ENCODE measurements at places on chromosomes 11 and 22.
A peak's percentile ranks its signal among the peaks of the same experiment; 100 is the strongest.

DNA sequence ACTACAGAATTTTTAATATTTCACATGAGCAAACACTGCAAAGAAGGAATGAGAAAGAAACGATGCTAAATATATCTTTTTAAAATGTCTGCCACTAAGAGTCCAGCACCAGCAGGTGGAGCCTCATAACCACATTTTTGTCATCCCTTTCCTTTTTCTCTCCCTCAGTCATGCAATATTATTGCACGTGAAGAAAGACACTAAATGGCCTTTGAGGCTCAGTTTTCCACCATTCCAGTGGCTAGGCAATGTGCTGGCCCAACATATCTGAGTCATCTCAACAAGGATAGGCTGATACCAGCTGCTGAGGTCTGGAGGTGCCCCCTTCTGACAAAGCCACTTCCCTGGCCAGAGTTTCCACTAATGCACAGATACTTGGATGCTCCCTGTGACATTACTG is 1.8 kb downstream of the ALKBH8 start:
- DNase-seq = peak; percentile 71

- DNase-seq = no peak
Observed at GRCh38 chr22:27433585-27434190, 367.9 kb downstream of the MN1 start.

DNA sequence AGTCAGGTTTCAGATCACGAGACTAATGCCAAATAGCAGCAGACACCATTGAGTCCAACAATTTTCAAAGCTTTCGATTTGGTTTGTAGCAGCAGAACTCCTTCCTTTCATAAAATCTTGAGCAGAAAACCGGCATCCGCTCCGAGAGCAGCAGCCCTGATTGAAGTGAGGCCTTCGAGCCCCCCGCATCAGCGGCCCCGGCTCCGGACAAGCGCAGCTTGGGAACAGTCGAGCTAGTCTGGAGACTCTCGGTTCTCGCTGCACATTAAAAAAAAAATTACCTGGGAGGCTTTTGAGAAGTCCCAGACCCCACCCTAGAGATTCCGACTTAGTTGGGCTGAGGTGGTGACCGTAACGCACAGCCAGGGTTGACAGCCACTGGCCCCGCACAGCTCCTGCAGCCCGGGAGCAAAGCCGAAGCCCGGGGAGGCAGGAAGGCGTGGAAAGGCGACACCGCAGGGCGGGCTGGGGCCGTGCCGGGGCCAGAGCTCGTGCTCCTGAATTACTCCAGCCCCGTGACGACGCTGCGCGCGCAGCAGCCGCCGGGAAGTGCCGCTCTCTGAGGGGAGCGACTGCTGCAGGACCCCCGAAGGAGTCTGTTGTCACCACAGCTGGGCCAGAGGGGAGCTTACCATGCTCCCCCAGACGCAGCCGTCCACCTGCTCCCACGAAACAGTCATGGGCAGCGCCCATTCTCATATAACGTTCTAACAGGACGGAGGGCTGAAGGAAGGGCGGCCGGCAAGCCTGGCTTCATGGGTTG is 57.8 kb downstream of the SPATA19 start:
- DNase-seq = no peak

GRCh38 chr11:30406978-30407762 is 84.3 kb downstream of the ARL14EP start:
- DNase-seq = no peak

DNA sequence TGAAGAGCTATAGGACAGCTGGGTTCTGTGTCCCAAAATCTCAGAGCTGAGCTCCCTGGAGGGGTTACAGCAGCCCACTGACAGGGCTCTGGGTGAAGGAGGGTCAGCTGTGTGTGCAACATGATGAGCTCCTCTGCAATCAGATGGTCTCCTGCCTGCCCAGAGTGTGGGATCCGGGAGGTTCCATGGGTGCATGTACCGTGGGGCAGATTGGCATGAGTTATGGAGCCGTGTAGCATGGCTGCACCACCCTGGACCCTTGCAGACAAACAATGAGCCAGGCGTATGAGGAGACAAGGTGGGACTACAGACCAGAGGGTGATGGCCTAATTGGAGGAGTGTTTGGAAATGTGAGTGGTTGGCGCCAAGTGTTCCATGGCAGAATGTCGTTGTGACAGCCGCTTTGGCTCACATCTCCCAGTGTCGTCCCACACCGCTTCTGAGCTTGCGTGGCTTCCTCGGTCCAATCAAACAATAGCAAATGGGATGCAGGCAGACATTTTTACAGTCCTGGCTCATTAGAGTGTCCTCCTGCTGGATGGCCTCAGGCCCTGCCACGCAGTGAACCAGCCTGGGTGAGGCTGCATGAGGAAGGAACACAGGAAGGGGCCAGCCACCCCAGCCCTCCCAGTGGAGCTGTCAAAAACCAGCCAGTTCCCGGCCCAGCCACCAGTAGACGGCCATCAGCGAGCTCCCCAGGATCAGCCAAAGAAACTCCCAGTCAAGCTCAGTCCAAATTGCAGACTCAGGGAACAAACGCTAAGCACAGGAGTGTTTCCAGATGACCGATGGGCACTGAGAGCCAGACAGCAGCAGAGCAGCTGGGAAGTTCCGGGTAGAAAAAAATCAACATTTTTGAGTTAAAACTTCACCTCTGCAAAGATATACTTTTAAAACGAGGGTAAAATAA is 1066.9 kb downstream of the BRD1 start:
- no peak for DNase-seq

- DNase-seq = no peak
Observed at GRCh38 chr11:93651052-93651451, 10.4 kb upstream of the CEP295 start.

- DNase-seq = no peak
Observed at GRCh38 chr11:94588366-94588942, 21.3 kb downstream of the PIWIL4 start.

DNA sequence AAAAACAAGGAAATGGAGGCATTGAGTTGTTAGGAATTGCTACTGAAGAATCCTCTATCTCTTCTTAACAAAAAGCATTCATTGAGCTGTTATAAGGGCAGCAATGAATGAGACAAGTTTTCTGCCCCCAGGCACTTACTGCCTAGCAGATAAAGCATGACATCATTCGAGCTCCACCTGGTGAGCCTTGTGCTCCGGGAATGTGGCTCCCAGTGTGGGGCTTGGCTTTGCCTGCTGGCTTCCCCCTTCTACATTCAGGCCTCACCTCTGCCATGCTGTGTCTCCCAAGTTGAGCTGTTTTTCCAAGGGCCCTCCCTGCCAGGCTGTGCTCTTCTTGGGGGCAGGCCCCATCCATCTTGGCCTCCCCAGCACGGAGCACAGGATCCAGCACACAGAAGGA is 56.9 kb upstream of the EIF3D start:
- no peak for DNase-seq

GRCh38 chr11:45237711-45238315 is 48.3 kb downstream of the SYT13 start:
- DNase-seq = no peak

GRCh38 chr11:92929246-92929645 is 40.2 kb upstream of the MTNR1B start:
- peak; percentile 68 for DNase-seq

GRCh38 chr22:33539202-33539901 is 380.9 kb downstream of the LARGE1 start:
- no peak for DNase-seq

- no peak for DNase-seq
Observed at GRCh38 chr22:46030231-46030880, 53.4 kb upstream of the WNT7B start.

GRCh38 chr11:67409781-67410368 is 5.6 kb upstream of the CARNS1 start:
- no peak for DNase-seq
